ENCODE measurements at places on chromosomes 12 and 14.

- DNase-seq, result no peak
Observed at GRCh38 chr12:9319044-9319841, 111.0 kb upstream of the PZP start.

GRCh38 chr12:117468016-117468415 is 106.6 kb upstream of the NOS1 start:
- no peak for DNase-seq

- peak; percentile 52 for DNase-seq
Observed at GRCh38 chr12:1936406-1937320, 18.2 kb upstream of the CACNA2D4 start.

DNA sequence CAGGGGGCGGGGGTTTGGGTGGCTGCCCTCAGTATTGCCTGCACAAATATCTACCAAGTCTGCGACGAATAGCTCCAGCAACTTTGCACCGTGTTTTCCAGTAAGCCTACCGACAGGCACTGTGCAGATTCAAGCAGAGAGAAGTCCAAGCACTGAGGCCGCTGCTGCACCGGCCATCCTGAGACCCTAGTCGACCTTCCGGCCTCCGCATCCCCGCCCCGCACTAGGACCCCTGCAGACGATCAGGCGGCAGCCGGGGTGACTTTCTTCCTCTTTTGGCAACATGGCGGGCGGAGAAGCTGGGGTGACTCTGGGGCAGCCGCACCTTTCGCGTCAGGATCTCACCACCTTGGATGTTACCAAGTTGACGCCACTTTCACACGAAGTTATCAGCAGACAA is at the start of gene EIF2S3B:
TSS of gene EIF2S3B (plus strand) at position 271 of the 400 bp plus-strand sequence. CDS start at position 284, 13 bp downstream.
- DNase-seq, result no peak

GRCh38 chr12:66304296-66304900 is 2.1 kb downstream of the HELB start:
- DNase-seq, result no peak

DNA sequence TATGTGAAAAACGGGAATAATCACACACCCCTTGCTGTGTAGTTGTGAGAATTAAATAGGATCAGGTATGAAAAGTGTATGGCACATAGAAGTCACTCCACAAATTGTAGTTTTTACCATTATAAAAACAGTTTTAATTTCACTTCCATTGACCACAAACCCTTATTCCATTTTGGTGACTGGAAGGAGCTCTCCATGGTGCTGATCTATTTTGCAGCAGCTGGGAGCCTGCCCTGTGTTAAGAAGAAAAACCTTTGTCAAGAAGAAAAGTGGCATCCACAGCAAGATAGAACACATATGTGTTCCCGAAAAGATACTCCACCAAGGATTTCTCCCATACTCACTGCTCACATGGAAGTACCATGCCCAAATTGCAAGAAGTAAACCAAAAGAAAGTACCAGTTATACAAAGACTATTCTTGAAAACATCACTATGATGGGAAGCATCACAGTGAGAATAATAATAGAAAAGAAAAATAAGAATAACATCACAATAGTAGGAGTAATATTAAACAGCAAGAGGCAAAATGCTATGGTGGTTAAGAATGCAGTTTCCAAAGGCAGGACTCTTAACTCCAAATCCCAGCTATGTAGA is 58.7 kb downstream of the TUNAR start:
- DNase-seq, result no peak

- DNase-seq, result no peak
Observed at GRCh38 chr12:25769082-25769945, 189.2 kb upstream of the RASSF8 start.

DNA sequence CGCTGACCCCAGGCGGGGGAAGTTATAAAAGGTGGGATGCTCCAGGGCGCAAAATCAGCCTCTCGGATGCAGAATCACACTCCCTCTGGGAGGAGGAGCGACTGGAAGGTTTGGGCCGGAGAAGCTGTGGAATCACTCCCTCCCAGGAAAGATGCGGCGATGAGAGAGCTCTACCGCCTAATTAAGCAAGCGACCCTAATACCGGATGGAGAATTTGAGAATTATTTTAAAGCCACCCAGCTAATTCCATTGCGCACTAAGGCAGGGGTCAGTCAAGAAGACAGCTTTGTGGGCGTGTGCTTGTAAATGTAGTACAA is 1.9 kb downstream of the COL2A1 start:
- DNase-seq, result no peak

DNA sequence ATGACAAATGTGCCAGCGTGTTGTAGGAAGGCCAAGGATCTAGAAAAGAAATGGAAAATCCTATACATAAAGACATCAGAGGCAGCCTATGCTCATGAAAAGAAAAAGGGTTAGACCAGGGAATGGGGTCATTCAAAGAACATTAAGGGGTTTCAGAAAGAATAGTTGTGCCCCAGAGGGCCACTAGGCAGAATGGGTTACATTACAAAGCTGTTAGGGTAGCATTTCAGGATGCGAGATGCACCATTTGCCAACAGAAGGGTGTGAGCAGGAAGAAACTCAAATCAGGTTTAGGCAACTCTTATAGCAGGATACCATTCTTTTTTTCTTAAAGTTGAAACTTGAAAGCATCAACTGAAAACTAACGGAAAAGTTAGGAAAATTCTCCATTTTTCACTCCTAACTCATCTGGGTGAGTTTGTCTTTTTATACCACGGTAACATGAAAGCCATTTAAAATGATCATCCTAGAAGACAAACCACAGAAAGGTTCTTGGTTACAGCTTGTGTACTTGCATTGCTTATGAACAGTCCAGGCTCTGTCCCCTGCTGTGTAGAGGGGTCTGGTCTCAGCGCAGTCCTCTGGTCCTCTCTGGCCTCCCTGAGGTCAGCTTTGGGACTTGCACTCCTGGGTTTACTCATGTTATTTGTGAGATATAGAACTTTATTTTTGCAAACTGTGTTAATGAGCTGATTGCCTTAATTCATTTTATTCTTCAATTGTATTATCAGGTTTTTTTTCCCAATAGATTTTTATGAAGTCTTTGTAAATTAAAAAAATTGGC is 209.1 kb downstream of the DACT1 start:
- no peak for DNase-seq

- no peak for DNase-seq
Observed at GRCh38 chr12:56326533-56326932, 7.3 kb downstream of the PAN2 start.

DNA sequence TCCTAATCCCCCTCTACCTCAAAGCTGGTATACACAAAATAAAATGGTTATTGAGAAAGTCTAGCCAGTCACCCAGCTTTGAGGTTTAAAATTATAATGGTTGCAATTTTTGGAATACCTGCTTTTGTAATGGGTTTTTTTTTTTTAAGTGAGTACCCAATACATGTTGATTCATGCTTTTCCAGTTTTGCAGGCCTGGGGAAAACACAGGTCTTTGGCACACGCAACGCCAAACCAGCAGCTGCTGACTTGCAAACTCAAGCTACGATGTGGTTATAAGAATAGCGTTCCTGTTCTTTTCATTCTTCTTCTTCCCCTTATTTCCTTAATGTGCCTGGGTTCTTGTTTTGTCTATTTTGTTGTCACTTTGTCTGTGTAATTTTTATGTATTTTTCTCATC is 233.0 kb downstream of the EGLN3 start:
- no peak for DNase-seq

DNA sequence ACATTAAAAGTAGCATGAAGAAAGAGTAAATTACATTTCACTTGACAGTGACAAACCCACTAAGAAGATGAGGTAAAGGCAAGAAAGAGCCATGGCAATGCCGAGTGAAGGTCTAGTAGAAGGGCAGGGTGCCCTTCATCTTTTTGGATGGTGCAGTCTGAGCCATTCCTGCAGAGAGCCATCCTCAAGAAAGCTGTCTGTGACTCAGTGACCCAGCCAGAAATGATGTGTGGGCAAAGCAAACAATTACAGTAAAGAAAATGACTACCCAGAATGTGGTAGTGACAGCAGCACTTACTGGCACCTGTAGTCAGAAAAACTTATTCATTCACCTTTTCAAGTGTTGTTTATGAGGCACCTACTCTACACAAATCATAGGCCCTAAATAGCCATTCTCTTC is 281.7 kb downstream of the DUSP6 start:
- DNase-seq, result no peak

- DNase-seq, result no peak
Observed at GRCh38 chr14:63647696-63648410, 6.2 kb upstream of the WDR89 start.

DNA sequence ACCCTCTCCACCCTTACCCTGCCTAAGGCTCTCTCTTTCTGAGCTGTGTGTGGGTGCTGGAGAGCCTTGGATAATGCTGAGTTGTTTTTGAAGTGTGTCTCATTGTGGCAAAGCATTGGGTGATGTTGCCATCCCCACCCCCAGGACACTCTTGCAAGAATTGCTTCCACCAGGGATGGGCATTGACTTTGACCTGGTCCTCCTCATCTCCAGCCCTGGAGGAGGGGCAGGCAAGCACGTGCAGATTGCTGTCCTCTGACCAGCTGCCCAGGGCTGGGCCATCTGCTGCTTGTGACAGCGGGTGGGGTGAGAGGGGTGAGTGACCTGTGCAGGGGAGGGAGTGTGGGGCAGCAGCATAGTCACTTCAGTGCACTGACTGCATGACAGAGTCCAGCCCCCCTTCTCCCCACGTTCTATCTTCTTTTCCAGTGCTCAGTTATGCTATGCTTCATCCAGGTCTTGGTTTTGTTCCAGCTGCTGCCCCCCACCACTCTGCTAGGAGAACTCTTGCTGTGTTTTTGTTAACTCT is 26.2 kb downstream of the SUSD6 start:
- DNase-seq, result peak; percentile 56

GRCh38 chr12:125454786-125455480 is 389.7 kb downstream of the AACS start:
- no peak for DNase-seq

DNA sequence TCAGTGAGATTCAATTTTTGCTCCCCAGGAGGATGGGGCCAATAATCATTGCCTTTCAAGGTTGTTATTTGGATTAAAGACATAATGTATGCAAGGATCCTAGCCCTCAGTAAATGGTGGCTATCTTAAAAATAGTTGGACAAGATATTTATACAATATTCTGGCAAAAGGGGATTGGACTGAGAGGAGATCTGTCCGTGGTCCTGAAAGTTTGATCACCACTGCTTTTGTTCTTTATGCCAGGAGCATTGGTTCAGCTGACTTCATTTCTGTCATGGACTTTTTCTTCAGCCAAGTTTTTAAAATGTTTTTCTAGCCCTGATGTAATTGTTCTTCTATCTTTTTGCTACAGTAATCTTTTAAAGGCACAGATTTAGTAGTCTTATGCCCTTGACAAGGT is 70.2 kb upstream of the TCL1A start:
- no peak for DNase-seq

All from cerebellar nuclear complex (tissue), 1 donor.